NCI-H510A treated with DMSO at 0.1 percent for 48 hours (cell line): ENCODE measurements at places on chromosomes 1 and 21.

DNA sequence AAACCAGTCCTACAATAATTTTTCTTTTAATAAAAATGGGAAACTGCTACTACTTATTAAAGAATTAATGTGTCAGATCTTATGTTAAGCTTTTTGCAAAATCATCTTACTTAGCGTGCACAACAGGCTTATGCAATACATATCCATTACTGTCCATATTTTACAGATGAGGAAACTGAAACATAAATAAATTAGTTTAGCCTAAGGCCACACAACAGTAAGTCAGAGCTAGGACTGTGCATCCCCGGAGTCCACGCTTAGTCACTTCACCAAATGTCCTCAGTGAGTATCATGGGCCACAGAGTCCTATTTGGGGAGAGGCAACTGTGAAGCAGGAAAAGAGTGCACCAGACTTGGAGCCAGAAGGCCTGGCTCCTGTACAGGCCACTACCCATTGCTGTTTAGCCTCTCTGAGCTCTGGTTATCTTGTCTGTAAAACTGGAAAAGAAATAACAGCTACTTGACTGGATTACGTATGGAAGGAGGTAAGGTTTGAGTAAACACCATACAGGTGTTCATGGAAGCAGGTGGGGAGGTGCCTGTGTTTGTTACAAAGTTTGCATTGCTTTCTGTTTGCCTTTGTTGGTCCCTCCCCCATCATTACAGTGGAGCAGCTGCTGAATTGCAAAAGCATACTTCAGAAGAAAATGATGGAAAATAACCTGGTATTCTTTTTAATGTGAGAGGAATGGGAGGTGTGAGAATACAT lies 192.8 kb downstream of the FCRL5 start:
- DNase-seq = peak; percentile 98

- peak; percentile 98 for DNase-seq
Measured at GRCh38 chr1:11645670-11646265, 8.5 kb downstream of the FBXO2 start.

DNA sequence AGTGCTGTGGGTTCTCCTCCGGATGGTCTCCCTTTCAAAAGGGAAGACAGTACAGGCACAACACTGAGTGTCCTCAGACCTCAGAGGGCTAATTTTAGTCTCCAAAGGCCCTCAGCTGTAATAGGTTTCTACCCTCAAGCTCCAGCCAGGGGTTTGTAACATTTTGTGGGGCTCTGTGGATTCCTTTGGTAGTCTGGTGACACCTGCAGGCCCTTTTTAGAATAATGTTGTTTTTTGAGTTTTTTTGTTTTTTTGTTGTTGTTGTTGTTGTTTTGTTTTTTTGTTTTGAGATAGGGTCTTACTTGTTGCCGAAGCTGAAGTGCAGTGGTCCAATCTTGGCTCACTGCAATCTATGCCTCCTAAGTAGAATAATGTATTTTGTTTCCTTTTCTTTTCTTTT lies 15.0 kb upstream of the TMEM201 start:
- no peak for DNase-seq

GRCh38 chr1:115642168-115643072 lies 650 bp downstream of the VANGL1 start:
- peak; percentile 34 for DNase-seq

DNA sequence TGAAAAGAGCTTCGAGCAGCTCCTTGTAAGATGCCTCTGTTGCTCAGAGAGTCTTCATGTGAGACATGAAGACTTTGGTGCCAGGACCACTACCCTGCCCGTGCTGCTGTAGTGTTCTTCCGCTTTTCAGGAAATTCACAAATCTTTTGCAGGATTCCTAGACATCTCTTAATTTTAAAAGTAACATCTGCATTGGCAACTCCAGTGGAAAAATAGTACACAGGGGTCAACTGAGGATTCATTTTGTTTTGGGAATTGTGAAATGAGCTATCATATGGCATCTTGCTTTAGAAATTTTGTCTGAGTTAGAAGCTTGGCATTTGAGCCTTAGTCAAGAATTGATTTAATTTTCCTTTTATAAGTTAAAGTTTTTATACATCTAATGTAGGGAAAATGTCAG lies 7.2 kb downstream of the PRDM2 start:
- no peak for DNase-seq

DNA sequence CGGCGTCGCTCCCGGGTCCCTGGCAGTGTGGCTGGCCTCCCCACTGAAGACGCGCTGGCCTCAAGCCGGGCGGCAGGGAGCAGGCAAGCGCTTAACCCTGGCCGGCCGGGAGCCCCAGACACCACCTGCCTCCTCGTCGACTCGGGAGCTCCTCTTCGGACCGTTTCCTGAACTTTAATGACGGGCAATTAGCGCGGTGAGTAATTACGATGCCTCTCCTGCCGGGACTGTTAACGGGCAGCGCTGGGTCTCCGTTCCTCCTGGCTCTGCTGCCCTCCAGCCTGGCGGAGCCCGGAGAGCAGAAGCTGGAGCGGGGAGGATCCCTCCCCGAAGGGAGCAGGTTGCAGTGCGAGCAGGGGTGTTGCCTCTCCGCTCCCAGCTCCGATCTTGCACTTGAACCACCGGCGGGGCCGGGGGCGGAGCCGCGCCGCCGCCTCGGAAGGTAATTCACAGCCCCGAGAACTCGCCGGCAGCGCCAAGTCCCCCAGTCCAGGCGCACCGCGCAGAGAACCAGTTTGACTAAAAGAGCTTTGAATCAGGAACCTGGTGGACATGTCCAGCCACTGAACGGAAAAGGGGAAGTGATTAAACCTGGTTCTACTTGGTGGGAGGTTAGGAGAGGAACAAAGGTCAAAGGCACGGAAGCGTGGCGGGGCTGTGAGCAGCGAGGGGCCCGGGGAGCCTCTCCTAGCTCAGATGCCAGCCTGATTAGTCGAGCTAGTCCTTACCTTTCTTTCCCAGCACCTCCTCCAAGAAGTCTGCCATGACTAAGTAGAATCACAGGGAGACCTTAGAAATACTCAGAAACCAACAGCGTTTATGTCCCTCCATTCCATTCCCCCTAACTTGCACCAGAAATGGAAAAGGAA lies 18.3 kb upstream of the PLEKHA6 start:
- peak; percentile 82 for DNase-seq

GRCh38 chr21:34186109-34186719 lies 112.8 kb downstream of the MRPS6 start:
- DNase-seq = no peak

- peak; percentile 59 for DNase-seq
Measured at GRCh38 chr1:45327644-45328515, 1.2 kb downstream of the HPDL start.

- no peak for DNase-seq
Measured at GRCh38 chr1:98405581-98406074, 255.9 kb upstream of the SNX7 start.

DNA sequence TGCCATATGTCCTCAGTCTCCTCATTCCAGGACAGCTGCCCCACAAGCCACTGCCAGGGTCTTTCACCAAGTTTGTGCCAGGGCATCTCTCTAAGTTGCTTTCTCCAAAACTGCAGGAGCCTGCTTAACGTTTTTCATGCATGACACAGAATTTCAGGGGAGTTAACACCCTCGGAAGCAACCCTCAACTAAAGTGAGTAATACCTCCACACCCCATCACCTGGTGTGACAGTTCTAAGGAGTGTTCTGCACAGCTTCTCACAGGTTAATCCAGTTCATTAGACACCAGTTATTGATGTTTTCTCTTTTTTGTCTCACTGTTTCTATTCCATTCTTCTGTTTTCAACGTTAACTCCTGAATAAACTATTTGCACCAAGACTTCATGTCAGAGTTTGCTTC lies 115.0 kb downstream of the BACH1 start:
- DNase-seq = no peak

DNA sequence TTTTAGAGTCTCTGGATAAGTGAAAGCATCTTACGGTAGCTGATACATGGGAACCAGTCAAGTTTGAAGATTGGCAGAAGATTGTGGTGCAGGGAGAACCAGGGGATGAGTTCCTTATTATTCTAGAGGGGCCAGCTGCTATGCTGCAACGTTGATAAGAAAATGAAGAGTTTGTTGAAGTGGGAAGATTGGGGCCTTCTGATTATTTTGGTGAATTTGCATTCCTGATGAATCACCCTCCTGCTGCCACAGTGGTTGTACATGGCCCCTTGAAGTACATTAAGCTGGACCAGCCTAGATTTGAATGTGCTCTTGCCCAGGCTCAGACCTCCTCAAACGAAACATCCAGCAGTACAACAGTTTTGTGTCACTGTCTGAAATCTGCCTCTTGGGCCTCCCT lies 45.9 kb downstream of the BTBD8 start:
- DNase-seq = no peak

DNA sequence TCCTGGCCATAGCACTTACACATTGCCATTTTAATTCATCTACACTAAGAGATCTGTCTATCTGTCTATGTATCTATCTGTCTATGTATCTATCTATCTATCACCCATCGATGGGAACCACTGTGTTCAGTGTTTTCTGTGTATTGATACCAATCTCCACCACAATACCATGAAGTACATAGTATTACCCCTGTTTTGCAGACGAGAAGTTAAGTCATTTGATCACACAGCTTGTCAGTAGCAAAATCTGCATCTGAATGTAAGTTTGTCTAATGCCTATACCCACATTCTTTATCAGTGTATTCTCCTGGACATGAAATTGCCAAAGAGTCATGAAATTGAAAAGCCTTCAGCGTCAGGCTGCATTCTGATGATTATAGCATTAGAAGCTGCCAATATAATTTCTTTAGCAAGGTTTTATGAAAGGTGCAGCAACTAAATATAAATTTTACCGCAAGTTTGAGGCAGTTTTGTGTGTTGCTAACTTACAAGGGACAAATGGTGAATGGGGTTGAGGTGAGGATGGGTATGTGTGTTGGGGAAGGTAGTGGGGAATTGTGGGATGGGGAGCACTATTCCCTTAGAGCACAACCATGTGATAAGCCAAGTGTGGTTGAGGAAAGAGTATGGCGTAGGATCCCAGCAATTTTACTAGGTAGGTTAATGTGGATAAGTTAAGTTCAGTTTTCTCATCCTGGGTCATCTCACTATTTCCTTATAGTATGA lies 24.2 kb downstream of the SLAMF1 start:
- no peak for DNase-seq

GRCh38 chr1:27618341-27619082 lies 14.6 kb upstream of the AHDC1 start:
- DNase-seq = no peak

DNA sequence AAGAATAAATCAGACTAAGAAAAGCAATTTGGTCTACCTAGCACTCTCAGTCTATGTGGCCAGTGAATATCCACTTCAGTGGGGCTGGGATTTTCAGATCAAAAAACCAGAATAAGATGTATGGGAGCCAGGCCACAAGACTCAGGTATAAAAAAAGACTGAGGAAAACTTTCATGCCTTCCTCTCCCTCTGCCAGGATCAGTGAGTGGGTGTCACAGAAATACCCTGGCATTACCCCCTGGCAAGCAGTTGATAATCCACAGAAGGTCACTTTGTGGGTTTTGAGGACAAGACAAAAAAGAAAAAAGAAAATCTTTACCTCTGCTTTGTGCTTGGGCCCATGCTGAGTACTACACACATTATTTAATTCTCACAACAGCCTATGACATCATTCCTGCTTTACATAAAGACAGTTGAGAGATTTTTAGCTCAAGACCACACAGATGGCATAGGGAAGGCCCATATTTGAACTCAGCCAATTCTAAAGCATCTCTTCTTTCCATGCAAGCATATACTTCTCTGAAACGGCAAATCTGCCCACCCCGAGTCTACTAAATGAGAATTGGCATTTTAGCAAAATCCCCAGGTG lies 57.6 kb downstream of the DESI2 start:
- DNase-seq = no peak

DNA sequence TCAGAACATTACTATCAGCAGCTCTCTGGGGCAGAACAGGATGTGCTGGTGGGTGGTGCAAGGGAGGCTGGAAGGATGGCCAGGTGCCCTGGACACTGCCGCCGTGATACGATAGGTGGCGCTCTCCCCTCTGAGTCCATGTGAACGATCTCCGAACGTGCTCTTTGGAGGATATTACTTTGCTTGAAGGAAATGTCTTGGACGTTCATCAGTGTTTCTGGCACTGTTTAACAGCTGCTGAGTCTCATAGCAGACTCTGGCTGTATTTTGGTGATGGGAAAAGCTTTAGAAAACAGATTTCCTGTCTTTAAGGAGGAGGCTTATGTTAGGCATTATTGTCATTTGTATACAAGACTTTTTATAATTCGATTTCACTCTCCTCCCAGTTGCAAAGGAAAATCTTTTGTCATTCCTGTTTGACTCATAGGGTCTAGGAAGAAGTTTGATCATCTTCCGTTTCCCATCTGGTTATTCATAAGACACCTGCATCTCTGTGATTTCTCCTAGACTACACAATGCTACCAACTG lies 386.2 kb upstream of the ADGRL2 start:
- no peak for DNase-seq

GRCh38 chr1:221532071-221532773 lies 209.7 kb downstream of the DUSP10 start:
- DNase-seq = no peak

DNA sequence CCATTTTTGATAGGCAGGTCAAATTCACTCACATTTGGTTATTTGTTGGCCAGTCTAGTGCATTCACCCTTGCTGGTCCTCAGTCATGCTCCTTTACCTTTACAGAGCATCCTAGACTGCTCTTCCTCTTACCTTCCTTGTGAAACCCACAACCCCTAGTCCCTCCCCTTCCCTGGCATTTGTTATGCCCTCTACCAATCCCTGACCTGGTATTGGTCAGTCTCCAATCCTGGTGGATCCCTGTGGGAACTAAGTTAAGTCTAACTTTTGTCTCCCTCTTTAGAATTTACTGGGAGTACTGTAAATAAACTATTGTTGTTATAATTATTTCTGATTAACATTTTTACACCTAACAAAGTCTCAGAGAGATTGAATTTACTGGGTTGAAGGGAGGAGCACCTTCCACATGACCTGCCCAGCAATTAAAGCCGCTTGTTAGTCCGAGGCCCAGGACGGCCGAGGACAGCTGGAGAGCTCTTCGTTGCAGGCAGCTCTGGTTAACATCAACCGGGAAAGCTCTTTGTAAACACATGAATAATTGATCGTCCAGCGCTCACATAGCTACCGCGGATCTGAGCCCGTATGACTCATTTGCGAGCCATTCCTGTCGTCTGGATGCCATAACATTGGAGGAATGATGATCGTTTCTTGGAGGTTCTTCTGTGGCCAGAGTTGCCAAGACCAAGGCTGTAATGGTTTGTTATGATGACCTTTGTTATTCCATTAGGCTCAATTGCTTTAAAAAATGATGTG lies 31.9 kb downstream of the MTARC1 start:
- DNase-seq = no peak

GRCh38 chr1:100760511-100760910 lies 41.0 kb downstream of the VCAM1 start:
- DNase-seq = no peak

DNA sequence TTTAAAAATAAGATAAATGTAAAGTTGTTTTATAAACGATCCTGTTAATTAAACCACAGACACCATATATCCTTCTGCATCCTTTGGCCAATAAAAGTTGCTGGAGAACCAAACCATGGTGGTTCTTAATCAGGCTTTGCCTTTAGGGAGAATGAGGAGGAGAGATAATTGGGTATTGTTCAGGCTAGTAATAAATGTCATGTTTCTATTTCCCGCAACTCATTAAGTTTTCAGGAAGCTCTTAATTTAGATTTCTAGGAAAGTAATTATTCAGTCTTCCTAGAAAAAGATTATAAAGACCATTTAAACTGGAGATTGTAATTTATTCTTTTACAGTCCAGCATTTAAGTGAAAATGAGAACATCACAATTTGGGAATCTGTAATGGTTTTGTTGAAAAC lies 34.5 kb downstream of the RAB4A start:
- DNase-seq = no peak
